ENCODE measurements at places on chromosomes 7 and 10.

GRCh38 chr7:5322621-5323410 is 40.1 kb downstream of the SLC29A4 start:
- no peak for DNase-seq

DNA sequence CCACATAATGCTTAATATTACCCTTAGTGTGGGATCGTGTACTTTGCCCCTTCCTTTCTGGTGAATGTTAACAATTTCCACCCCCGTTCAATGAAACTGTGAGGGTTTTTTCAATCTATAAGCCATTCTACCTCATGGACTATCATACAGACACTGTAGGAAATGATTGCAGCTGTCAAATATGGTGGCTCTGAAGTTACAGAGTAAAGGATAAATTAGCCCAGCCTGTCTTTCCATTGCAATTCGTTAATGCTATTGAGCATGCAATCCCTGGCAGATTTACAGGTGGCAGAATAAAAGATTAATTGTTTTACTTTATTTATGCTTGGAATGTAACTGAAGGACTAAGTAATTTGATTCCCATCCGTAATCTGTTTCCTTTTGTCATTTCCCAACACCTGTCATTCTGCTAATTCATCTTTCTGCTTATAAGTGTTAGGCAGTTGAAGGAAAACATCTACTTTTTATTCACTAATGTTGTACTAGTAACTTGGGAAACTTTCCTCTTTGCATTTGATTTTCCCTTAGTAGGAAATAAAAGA is 1211.6 kb upstream of the LRRN3 start:
- no peak for DNase-seq

- DNase-seq = no peak
Observed at GRCh38 chr7:69839782-69840181, 241.5 kb downstream of the AUTS2 start.

GRCh38 chr7:12728192-12728538 is 40.7 kb downstream of the ARL4A start:
- DNase-seq = no peak

- no peak for DNase-seq
Observed at GRCh38 chr10:43012578-43012977, 64.3 kb upstream of the RET start.

GRCh38 chr7:51025668-51026067 is 243.0 kb upstream of the GRB10 start:
- DNase-seq = no peak
